HT-29 (cell line): ENCODE measurements at places on chromosomes 11 and 22. TPM values are rescaled to one million over a fixed set of nuclear protein-coding genes. Genes with fewer than 3 reads are reported as not detected.
A peak's percentile ranks its signal among the peaks of the same experiment; 100 is the strongest.

MMP10 gene
- not detected in 2 replicates for total RNA-seq

KRTAP5-5 gene
- total RNA-seq = not detected in 2 replicates

OR51D1 gene
- not detected in 2 replicates for total RNA-seq

CABP7 gene
- total RNA-seq = 0.60 TPM in 1 of 2 replicates, not detected in the other

CCDC87 gene
- total RNA-seq = 0.79 and 1.3 TPM in 2 replicates

CDPF1 gene
- 9.5 and 19.5 TPM in 2 replicates for total RNA-seq

CRACR2B gene
- 204 and 225 TPM in 2 replicates for total RNA-seq

OR8A1 gene
- total RNA-seq = not detected in 2 replicates

PDGFB gene
- 12.4 and 16.6 TPM in 2 replicates for total RNA-seq

MRPL21 gene
- total RNA-seq = 128 and 129 TPM in 2 replicates

DNA sequence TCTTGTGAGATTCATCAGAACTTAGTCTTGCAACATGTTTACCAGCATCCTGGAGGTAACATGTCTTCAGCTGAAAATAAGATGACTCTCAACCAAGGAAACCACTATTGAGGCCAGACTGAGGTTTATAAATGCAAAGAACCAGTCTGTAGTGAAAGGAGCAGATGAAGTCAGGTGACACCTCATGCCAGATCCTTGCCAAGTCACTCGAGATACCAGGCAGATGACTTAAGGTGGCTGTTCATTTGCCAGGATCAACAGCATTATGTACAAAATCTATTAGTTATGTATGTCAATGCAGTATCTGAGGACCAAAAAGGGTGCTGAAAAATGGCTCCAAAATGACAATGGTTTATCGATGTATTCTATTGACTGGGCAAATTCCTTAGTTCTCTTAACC lies 100.0 kb upstream of the SOX6 start:
- no peak for DNase-seq

- peak; percentile 79 for DNase-seq
These were observed 8.6 kb downstream of the DNHD1 start for GRCh38 chr11:6505577-6506240.

DNA sequence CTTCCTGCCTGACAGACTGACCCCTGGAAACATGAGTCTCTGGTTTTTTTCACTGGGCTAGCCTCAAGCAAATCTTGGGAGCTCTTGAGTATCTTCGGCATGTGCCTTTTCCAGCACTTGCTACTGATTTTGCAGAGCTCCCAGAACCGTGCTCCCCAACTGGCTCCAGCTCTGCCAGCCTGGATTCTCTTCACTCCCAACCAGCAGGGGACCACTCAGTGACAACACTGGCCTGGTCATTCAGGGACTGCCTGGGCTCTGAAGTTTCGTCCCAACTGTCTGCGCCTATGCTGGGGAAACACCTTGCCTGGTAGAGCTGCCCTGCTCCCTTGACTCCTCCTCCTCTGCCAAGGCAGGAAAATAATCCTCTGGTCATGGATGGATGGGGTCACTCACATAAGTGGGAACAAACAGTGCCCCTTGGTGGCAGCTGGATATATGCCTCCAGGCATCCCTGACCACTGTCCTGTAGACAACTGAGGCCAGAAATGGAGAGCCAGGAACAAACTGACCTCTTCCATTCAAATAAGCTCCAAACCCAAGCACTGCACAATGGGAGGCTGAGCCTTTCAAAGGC lies 30.2 kb downstream of the POLDIP3 start:
- no peak for DNase-seq

DNA sequence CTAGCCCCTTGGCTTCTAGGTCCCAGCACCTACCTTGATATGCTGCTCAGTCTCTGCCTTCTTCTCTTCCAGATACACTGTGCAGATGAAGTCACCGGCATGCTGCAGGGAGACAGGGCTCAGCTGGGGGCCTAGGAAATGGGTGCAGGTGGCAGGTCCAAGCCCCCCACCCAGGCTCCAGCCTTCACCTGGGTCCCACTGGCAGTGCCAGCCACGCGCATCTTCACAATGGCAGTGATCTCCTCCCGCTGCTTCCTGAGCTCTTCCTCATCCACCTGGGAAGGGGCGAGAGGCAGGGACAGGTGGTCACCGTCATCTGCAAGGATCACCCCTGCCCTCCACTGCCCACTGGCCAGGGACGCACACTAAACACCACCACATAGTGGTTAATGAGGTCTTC lies 21.1 kb upstream of the PDE2A start:
- no peak for DNase-seq

GRCh38 chr11:15278128-15278527 lies 163.4 kb downstream of the INSC start:
- no peak for DNase-seq

DNA sequence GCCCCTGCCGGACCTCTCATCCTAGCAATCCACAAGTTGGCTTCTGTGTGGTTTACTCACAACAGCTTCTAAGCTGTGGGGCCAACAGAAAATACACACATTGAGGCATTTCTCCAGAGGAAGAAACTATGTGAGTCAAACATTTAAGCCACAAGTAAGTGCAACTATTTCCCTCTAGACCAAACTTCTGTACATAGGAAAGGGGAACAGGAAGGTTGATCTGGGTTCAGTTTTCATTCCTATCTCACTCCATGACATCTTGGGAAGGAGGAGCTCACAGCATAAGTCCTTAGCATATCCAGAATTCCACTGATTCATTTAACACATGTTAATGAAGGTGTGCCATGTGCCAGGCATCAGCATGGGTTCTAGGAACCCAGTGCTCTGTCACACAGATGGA lies 72.8 kb upstream of the PICALM start:
- DNase-seq = no peak

GRCh38 chr11:121282886-121283502 lies 9.6 kb upstream of the SC5D start:
- DNase-seq = no peak

DNA sequence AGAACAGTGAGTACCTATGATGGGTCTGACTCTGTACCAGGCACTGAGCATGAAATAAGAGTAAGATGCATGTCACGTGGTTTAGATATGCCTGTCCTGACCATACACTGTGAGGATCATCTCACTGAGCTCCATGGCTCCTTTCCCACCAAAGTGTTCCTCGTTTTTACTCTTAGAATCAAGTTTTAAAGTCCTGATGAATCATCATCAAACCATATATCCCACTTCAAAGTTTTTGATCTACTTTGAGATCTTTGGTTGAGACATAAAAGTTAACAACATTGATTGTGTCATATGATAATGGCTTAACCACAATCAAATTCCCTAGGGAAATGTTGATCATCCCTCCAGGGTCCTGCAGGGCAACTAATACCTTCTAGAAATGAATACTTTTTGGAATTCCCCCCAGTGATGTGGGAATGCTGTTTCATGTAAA lies 12.8 kb downstream of the ETS1 start:
- no peak for DNase-seq

- DNase-seq = no peak
These were observed 142.8 kb downstream of the MAML2 start for GRCh38 chr11:96200243-96200642.

- DNase-seq = no peak
These were observed 3.0 kb downstream of the OR52W1 start for GRCh38 chr11:6202041-6202440.

DNA sequence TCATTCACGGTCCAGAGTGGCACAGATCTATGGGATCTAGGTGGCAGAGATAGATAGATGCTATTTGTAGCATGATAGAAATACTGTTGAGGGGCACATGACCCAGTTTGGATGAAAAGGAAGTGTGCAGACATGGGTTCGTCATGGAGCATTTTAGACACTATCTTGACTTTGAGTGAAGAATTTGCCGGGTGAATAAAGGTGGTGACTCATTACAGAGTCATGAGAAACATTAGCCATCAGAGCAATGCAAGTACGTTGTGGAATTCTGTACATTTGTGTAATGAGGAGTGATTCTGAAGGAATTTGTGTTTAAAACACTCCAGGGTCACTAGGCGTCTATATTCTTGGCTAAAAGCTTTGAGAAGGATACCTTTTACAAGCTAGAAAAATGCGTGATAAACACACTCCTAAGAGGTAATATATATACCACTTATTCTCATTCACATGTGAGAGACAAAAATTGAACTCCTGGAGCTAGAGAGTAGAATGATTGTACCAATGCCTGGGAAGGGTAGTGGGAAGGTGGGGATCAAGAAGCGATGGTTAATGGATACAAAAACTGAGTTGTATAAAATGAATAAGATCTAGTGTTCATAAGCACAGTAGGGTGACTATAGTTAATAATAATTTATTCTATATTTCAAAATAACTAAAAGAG lies 593.7 kb upstream of the LUZP2 start:
- peak; percentile 23 for DNase-seq

DNA sequence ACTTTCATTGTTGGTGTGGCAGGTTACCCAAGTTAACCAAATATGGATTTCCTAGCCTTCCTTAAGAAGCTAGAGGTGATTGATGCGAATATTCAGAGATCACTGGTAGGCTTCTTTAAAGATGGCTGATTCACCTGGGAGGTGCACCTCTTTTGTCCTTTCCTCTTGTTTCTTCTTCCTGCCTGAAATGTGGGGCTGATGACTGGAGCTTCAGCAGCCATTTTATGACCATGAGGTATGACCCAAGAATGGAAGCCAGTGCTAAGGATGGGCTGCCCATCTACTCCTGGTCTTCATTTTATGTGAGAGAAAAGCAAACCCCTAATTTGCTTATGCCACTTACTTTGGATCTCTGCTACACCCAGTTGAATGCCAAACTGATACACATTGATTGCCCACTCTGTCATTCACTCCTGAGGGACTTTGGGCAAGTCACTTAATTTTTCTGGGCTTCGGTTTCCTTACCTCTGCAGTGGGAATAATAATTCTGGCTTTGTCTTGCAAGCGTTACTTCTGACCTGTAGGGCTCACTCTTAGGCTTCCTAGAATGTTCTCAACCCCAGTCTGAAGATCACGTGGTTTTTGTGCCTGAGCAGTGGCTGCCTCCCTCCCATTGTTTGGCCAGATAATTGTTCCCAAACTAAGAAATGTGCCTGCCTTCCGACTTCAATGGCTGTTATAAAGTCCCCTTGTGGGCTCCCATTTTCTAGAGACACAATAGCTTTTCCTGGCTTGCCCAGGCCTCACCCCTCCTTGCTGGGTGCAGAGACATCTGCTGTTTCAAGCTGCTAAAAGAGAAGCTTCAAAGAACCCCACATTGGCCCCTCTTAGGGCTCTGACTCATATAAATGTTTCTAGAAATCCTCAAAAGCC lies 243.1 kb downstream of the ST3GAL4 start:
- no peak for DNase-seq

GRCh38 chr22:32518848-32519247 lies 44.2 kb downstream of the FBXO7 start:
- DNase-seq = peak; percentile 22

- no peak for DNase-seq
These were observed 22.4 kb downstream of the TSPAN18 start for GRCh38 chr11:44749189-44749588.

DNA sequence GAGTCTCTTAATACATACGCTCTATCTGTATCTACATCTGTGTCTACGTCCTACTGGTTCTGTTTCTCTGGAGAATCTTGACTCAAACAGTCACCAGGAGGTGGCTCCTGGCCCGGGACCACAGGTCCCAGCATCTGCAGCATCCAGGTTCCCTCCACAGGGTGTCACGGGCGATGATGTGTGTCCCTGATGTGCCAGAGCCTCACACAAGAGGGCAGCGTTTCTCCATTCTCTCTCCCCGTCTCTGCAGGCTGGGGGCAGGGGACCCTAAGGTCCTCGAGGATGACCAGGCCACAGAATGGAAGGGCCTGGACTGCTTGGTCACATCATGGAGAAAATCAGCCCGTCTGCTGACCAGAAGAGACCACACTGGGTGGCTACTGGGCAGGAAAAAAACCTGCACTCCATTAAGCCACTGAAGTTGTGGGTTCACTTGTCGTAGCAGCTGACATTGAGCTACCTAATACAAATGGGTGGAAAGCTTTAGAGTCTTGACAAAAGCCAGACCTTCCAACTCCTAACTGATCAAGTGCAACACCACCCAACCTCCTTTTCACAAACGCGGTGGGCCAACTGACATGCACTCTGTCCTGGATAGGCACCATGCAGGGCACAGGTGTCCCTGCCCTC lies 392.5 kb downstream of the CTTN start:
- no peak for DNase-seq
